CD8-positive, alpha-beta memory T cell (primary cell): ENCODE measurements at places on chromosomes 6 and 20. TPM values are rescaled to one million over a fixed set of nuclear protein-coding genes. Genes with fewer than 3 reads are reported as not detected.

Gene GFRAL
- total RNA-seq: not detected

- H3K4me1 ChIP-seq: no peaks in the 10 kb centered on the region
- H3K27ac ChIP-seq: no peak overlapping the region
- no peaks in the 10 kb centered on the region for H3K36me3 ChIP-seq
- no peaks in the 10 kb centered on the region for H3K27me3 ChIP-seq
Measured at GRCh38 chr6:17015144-17015543, 86.7 kb upstream of the STMND1 start.

GRCh38 chr6:89066940-89067646, 13.5 kb upstream of the PNRC1 start:
- no peaks in the 10 kb centered on the region for H3K27me3 ChIP-seq
- H3K4me3 ChIP-seq: no peak overlapping the region
- H3K36me3 ChIP-seq: no peaks in the 10 kb centered on the region
- H3K27ac ChIP-seq: no peak overlapping the region
- no peaks in the 10 kb centered on the region for H3K4me1 ChIP-seq

GRCh38 chr20:32535953-32536823, 48.9 kb downstream of the NOL4L start:
- peak; percentile 75 for DNase-seq
- H3K4me1 ChIP-seq: peaks cover 84% of the 10 kb centered on the region
- peak overlapping the region; percentile 54 for H3K4me3 ChIP-seq
- H3K36me3 ChIP-seq: no peaks in the 10 kb centered on the region
- H3K27me3 ChIP-seq: no peaks in the 10 kb centered on the region
- peak overlapping the region; percentile 75 for H3K27ac ChIP-seq

DNA sequence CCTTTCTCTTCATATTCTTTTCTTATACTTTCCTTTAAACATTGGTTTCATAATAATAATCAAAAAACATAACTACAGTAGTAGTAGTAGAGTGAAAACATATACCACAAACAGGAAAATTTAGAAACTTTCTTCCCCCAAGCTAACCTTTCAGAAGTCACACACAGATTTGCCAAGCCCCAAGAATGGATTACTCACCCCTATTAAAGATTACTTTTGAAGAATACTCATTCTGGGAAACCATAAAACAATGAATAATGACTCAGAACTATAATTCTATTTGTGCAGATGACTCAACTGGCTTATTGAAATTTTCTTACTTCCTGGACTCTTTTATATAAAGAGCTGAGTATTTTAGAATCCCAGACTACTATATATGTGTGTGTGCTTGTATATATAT, 119.4 kb upstream of the GJE1 start:
- H3K36me3 ChIP-seq: no peaks in the 10 kb centered on the region
- no peak overlapping the region for H3K4me3 ChIP-seq
- H3K4me1 ChIP-seq: no peaks in the 10 kb centered on the region
- no peak for DNase-seq
- H3K27ac ChIP-seq: no peak overlapping the region

- H3K4me1 ChIP-seq: no peaks in the 10 kb centered on the region
- no peaks in the 10 kb centered on the region for H3K36me3 ChIP-seq
- H3K27ac ChIP-seq: no peak overlapping the region
- no peak overlapping the region for H3K4me3 ChIP-seq
- no peaks in the 10 kb centered on the region for H3K27me3 ChIP-seq
Measured at GRCh38 chr20:5691918-5692618, 58.1 kb upstream of the SHLD1 start.
